HTR-8/SVneo (cell line): ENCODE measurements at places on chromosomes 4 and X.

GRCh38 chr4:103497692-103498091, 222.1 kb downstream of the TACR3 start:
- DNase-seq: no peak

DNA sequence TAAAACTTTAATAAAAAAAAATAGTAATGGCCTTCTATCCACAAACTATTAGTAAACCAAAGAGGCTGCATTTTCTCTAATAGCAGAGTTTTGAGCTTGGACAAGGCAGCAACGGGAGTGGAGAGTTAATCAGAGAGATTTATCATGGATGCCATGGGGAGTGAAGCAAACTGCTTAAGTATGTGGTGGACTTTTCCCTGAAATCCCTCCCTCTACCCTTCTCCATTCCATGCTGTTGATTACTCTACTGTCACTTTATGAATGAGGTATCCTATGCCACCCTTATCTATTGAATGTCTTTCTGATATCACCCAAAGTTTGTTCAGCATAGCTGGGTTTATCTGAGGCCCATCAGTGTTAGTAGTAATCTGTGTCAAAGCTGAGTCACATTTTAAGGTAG, 335.6 kb upstream of the TRAM1L1 start:
- DNase-seq: no peak

DNA sequence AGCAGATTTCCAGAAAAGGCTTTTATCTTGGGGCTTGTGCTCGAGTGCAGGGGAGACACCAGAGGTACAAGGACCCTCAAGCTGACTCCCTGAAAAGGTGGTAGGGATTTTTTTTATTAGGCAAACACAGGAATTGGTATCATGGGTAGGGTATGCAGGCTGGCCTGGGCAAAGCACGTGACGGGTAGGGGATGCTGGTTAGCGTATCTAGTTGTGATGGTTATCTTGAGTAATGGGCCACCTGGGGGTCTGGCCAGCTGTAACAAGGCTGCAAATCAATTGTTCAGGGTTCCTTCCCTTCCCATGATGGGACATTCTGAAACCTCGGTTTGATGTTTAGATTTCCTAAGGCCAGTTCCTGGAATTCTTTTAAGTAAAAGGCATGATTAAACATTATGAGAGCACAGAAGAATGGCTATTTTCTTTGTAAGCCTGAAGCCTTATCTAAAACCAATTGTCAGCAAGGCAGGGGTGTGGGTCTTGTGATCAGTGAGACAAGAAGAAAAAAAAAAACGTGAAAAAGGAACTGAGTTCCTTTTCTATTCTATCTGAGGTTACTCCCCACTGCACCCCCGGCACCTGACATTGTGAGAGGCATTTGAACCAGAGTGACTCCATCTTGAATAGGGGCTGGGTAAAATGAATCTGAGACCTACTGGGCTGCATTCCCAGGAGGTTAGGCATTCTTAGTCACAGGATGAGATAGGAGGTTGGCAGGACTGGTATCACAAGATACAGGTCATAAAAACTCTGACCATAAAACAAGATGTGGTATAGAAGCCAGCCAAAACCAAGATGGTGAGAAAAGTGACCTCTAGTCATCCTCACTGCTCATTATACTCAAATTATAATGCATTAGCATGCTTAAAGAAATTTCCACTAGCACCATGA, 64.2 kb upstream of the S100G start:
- DNase-seq: no peak

DNA sequence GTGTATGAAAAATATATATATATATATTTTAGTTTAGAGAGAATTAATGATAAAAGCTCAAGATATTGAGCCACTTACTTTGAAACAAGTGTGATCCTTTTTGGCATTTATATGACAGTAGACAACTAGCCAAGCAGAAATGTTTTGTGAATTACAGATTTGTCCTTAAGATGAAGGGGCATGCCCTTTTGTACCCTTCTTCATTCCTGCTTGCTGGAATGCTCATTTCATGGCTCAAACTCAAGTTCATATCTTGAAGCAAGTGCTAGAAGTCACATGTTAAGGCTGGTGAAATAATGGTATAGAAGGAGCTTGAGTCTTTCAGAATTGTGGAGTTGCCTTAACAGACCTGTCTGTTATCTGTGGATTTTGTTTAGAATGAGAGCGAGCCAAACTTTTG, 203.0 kb downstream of the BMPR1B start:
- no peak for DNase-seq

DNA sequence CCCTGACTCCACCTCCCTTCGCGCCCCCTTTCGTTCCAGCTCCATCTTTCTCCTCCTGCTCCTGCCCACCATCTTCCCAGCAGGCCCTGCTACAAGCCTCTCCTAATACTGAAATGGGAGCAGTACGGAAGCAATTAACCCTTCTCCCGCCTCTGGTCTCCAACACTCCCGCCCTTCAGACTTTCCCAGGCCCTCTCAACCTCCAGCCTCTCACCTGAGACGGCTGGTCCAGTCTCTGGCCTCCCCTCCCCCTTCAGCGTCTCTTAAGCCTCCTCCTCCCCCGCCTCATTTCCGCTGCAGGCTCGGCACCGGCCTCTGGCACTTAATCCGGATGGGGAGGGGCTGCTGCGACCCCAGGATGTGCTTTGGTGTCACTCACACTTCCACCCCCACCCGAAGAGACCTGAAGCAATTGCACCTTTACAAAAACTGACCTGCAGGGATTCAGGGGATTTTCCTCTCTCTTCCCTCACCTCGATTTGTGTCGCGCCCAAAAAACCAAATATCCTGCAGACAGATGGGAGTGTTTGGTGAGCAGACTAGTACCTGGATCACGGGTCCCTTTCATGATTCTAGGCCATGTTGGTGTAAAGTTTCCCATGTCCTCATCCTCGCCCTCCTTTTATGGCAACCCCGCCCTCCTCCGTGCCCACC, 657 bp downstream of the TCEAL8 start:
- DNase-seq: no peak

DNA sequence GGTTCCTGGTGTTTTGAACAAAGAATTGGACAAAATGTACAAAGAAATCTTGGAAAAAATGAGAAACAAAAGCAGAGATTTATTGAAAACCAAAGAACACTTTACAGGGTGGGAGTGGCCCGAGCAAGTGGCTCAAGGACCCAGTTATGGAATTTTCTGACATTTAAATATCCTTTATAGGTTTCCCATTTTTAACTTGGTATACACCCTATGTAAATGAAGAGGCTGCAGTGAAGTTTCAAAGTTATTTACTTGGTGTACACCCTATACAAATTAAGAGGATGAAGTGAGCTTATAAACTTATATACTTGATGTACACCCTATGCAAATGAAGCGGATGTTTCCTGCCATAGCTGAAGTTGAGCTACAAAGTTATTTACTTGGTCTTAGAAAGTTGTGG, 4.7 kb downstream of the NLRP2B start:
- DNase-seq: no peak

DNA sequence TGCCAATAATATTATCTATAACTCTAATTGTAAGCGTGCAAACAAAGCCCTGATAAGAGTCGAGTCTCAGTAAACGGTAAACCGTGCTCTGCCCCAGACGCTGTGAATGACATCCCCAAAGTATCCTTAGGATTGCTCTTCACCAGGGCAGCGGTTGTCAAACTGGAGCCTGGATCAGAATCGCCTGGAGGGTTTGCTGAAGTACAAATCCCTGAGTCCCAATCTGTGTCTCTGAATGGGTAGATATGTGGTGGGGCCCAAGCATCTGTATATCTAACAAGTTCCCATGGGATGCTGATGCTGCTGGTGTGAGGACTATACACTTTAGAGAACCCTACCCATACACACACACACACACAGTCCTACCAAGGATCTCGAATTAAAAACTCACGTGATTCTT, 813 bp upstream of the APBB2 start:
- DNase-seq: no peak

GRCh38 chr4:82739287-82740190, 59.1 kb downstream of the SCD5 start:
- no peak for DNase-seq

DNA sequence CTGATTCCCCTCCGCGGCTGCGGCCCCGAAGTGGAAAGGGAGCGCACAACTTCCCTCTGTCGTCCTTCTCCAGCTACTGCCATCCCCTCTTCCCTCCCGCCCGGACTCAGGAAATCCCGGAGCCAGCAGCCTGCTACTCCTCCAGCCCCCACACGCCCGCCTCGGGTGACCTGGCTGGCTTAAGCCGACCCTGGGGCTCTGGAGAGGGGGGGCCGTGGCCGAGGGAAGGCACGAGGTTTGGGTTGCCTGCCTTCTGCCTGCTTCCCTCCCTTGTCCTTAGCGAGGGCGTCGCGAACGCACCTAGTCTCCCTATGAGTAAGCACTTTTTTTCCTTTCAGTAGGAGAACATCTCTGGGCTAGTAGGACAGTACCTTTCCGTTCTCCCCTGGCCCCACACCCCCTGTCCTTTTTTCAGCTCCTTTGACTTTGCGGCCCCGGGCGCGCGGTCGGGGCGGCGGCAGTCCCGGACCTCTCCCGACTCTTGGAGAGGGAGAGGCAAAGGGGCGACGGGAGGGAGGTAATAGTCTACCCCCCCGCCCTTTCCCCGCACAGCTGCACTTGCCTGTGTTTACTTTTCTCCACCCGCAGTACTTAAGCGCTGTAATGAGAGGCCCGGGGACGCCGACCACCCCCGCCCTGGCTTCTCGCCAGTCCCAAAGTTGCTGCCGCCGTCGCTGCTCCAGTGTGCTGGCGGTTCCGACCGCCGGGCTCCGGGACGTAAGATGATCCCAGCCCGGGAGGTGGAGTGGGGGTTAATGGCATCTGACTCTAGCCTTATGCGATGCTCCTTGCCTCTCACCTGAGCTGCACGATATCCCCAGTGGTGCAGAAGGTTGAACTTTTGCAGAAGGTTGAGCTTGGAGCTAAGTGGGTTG, 868 bp downstream of the PLS3 start:
- DNase-seq: no peak

GRCh38 chrX:96591421-96591820, 93.2 kb upstream of the DIAPH2 start:
- DNase-seq: no peak

GRCh38 chrX:48575642-48576041, 1.4 kb downstream of the RBM3 start:
- DNase-seq: no peak

DNA sequence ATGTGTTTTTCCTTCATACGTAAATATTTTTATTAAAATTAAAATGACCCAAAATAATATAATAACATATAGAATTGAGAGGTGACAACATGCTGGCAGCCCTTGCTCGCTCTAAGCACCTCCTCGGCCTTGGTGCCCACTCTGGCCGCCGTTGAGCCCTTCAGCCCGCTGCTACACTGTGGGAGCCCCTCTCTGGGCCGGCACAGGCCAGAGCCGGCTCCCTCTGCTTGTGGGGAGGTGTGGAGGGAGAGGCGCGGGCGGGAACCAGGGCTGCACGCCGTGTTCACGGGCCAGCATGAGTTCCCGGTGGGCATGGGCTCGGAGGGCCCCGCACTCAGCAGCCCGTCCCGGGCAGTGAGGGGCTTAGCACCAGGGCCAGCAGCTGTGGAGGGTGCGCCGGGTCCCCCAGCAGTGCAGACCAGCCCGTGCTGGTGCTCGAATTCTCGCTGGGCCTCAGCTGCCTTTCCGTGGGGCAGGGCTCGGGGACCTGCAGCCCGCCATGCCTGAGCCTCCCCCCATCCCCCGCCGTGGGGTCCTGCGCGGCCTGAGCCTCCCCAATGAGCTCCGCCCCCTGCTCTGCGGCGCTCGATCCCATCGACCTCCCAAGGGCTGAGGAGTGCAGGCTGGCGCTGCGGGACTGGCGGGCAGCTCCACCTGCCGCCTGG, 222.3 kb downstream of the PTTG2 start:
- DNase-seq: no peak
